ENCODE measurements at places on chromosomes 1 and 21.

DNA sequence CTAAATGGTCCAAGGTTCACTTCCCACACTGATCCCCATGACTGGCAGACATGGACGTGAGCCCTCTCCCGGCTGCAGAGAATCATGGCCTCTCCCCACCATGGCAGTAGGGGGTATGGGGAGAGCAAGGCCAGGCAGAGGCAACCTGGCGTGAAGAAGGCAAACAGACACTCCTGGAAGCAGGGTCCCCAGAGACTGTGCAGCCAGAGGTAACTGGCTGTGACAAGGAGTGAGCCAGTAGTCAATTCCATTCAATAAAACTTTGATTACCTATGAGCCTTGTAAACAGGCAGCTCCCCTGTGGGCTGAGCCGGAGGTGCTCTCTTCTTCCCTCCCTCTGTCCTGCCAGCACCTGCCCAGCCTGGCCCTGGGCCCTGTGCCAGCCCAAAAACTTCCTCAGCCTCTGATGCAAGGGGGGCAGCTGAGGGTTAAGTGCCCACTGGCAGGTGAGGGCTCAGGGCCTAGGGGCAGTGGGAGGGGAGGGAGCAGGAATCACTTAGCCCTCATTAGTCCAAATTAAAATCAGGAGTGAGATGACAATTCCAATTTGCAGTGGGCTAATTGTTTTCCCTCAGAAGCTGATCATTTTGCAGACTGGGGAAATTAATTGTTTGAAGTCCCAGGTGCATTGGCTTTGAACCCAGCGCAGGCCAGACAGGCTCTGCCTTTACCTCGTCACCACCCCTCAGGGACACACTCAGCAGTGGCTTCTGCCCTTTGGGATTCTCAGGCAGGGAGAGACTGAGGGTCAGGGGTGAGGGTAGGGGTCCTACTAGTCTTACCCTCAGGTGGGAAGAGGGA is 35.6 kb downstream of the LRRN2 start:
- DNase-seq, result no peak

DNA sequence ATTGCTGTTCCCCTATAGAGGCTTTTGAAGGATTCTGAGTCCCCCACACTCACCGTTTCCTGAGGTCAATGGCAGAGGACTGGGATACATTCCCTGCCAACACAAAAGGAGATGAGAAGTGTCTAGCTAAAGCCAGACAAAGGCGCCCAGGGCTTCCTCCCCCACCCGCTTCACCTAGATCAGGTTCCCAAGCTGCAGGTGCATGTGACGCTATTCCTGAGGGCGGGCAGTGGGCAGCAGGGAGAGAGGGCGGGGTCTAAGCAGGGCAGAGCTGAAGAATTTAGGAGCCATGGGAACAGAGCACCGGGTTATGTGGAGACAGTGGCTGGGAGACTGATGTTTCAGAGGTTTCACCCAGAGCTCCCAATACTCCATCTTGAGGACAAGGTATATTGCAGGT is 6.0 kb upstream of the ARHGEF2 start:
- no peak for DNase-seq

GRCh38 chr1:119873135-119874015 is 22.9 kb downstream of the ADAM30 start:
- peak; percentile 64 for DNase-seq

GRCh38 chr1:55632906-55633305 is 417.7 kb upstream of the USP24 start:
- DNase-seq, result peak; percentile 65

DNA sequence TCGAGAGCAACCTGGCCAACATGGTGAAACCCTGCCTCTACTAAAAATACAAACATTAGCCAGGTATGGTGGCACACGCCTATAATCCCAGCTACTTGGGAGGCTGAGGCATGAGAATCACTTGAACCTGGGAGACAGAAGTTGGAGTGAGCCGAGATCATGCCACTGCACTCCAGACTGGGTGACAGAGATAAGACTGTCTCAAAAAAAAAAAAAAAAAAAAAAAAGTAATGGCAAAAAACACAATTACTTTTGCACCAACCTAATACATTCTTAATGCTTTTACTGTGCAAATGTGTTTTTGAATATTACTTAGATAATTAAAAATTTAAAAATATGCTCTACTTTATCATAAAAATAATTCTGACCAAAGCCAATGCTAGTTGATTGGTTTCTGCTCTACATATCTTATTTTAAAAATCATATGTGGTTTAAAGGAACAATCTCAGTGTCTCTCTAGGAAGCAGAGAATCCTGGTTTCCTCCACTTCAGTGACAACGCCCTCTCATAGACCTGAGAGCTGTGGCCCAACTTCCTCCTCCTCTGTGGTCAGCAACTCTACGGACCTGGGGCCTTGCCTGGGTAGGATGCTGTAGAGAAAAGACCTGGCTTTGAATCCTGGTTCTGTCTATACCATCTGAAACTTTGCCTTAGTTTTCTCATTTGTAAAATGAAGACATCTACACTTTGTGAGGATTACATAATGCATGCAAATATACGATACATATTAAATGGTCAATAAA is 64.7 kb downstream of the TGFBR3 start:
- DNase-seq, result no peak

Data from fibroblast of gingiva (primary cell).